ENCODE measurements at places on chromosomes 2 and 18.

DNA sequence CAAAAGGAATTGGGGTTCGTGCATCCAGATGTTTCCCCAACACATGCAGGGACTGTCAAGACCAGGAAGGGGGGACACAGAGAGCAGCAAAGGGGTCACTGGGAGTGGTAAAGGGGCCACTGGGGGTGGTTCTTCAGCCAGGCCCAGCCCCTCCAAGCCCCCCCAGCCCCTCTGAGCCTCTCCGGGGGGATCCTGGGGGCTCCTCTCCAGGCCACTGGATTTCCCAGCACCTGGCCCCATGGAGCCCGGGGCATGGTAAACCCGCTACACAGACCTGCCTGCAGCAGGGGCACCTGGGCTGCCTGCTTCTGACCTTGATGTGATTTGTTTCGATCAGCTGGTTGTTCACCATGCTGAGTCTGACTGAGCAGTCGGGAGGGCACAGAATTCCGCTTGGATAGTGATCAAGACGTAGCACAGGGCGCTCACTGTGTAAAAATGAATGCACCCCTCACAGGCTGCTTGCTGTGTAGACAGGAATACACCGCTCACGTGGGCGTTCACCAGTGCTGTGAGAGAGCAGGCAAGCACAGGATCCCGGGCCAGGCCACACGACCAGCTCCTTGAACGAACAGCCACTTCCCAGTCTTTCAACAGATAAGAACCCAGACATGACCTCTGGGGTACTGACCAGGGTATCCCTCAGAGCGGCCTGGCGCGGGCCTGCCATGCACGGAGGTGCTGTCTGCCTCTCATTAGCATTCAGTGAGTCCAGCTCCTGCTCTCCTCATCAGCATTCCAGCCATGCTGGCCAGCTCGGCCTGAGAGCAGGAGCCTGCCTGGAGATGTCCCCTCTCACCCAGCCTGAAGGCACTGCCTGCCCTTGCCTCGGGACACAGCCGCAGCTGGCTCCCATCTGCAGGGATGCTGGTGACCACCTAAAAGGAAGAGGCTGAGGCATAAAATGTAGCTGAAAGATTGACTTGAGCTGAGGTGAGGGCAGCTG is 73.3 kb upstream of the OTOS start:
- H3K27me3 ChIP-seq: no peaks in the 10 kb centered on the region
- no peak overlapping the region for H3K4me3 ChIP-seq
- no peaks in the 10 kb centered on the region for H3K4me1 ChIP-seq
- H3K27ac ChIP-seq: no peak overlapping the region
- H3K36me3 ChIP-seq: no peaks in the 10 kb centered on the region

DNA sequence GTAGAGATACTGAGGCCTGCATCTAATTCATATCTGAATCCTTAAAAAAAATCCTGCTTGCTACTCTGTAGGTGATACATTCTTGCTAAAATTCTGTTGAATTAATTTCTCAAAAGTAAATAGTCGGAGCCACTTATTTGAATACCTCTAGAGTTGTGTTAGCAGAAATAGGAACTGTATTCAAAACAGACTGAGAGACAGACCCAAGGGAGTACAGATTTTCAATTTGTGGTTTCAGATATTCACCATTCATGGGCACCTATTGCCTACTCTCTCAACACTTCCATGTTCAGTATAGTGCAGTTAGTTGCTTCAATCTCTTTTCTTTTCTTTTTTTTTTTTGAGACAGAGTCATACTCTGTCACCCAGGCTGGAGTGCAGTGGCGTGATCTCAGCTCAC is 46.6 kb upstream of the CTLA4 start:
- H3K27me3 ChIP-seq: no peaks in the 10 kb centered on the region
- no peaks in the 10 kb centered on the region for H3K4me1 ChIP-seq
- no peaks in the 10 kb centered on the region for H3K36me3 ChIP-seq
- H3K27ac ChIP-seq: no peak overlapping the region
- no peak overlapping the region for H3K4me3 ChIP-seq

- DNase-seq: no peak
- no peaks in the 10 kb centered on the region for H3K36me3 ChIP-seq
- H3K4me1 ChIP-seq: no peaks in the 10 kb centered on the region
- H3K27ac ChIP-seq: no peak overlapping the region
- H3K27me3 ChIP-seq: no peaks in the 10 kb centered on the region
- H3K4me3 ChIP-seq: no peak overlapping the region
Observed at GRCh38 chr2:120161190-120161589, 62.0 kb downstream of the TMEM185B start.

- no peak overlapping the region for H3K4me3 ChIP-seq
- no peaks in the 10 kb centered on the region for H3K4me1 ChIP-seq
- H3K27ac ChIP-seq: no peak overlapping the region
- DNase-seq: no peak
Observed at GRCh38 chr2:124883595-124883994, 858.5 kb downstream of the CNTNAP5 start.

DNA sequence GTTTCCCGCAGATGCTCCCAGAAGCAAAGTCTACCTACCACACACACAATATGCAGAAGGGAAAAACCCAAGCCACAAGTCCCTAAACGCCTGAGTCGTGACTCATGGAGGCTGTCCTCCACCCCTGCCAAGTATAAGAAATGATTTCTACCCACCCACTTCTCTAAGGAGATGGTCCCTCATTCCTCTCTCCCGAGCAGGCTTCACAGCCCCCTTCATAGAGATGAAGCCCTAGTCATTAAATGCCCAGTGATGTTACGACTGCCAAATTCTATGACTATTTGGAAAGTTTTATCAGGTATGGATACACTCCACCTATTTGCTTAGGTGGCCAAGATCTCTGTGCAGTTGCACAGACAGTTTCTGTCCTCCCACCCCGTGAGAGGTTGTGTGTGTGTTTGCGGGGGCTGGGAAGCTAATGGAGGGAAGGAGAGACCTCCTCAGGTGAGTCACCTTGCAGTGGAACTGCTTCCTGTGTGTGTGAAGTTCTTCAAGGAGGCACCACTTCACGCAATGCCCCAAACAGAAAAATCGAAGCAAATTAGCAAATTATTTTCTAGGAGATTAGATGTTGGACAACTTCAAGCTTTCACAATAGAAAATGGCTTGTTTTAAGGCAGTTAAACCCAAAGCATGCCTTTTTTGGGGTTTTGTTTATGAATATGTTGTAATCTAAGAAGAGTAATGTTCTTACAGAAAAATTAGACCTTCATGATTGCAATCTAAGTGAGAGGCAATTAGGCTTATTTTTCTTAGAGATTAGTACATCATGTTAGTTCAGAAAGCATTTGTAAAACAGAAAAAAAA is 175.2 kb downstream of the TGIF1 start:
- no peak overlapping the region for H3K4me3 ChIP-seq
- H3K36me3 ChIP-seq: no peaks in the 10 kb centered on the region
- DNase-seq: peak; percentile 21
- H3K27me3 ChIP-seq: no peaks in the 10 kb centered on the region
- peak overlapping the region; percentile 91 for H3K27ac ChIP-seq

- no peaks in the 10 kb centered on the region for H3K27me3 ChIP-seq
- no peak overlapping the region for H3K27ac ChIP-seq
- H3K36me3 ChIP-seq: no peaks in the 10 kb centered on the region
- H3K4me1 ChIP-seq: no peaks in the 10 kb centered on the region
Observed at GRCh38 chr18:51655327-51655698, 457.8 kb upstream of the MEX3C start.
